T-helper 17 cell (primary cell): ENCODE measurements at places on chromosomes 2 and 18.

DNA sequence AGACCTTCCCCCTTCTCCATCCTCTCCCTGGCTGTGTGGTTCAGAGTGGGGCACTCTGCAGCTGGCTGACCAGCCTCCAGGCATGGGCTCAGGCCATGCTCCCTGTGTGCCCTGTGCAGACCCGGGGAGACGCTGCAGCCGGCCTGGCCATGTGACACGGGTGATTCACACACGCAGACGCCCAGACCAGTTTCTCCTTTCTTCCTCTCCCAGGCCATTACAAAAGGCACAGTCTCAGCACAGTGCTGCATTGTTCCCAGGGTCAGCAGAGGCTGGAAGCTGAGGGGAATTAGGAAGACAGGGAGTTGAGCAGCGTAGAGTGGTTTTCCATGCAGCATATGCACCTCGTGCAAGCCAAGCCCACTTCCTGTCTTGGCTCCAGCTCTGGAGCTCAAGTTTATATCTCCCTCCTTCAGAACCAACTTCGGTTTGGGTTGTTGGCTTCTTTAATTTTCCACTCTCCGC, 288.5 kb downstream of the TNS1 start:
- DNase-seq, result no peak

DNA sequence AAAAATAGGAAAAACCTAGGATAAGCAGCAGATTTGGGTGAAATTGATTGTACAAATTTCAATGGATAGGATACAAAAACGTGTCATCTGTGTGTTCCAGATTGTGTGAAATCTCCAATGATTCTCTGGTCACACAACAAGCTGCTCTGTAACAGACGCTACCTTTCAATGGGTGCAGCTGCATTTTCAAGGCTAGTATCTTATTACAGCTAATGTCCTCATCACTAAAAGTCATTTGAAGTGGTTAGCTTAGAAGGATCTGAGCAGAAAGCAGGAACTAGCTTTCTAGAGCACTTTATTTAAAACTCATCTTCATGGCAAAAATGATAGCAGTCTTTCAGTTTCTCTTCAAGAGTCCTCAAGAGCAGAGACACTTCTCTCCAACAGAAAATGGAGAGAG, 364.6 kb downstream of the LRP1B start:
- DNase-seq, result no peak

- DNase-seq, result no peak
These were observed 49.7 kb downstream of the RDH14 start for GRCh38 chr2:18510775-18511174.

GRCh38 chr2:43070676-43071502, 155.5 kb downstream of the ZFP36L2 start:
- DNase-seq, result no peak

DNA sequence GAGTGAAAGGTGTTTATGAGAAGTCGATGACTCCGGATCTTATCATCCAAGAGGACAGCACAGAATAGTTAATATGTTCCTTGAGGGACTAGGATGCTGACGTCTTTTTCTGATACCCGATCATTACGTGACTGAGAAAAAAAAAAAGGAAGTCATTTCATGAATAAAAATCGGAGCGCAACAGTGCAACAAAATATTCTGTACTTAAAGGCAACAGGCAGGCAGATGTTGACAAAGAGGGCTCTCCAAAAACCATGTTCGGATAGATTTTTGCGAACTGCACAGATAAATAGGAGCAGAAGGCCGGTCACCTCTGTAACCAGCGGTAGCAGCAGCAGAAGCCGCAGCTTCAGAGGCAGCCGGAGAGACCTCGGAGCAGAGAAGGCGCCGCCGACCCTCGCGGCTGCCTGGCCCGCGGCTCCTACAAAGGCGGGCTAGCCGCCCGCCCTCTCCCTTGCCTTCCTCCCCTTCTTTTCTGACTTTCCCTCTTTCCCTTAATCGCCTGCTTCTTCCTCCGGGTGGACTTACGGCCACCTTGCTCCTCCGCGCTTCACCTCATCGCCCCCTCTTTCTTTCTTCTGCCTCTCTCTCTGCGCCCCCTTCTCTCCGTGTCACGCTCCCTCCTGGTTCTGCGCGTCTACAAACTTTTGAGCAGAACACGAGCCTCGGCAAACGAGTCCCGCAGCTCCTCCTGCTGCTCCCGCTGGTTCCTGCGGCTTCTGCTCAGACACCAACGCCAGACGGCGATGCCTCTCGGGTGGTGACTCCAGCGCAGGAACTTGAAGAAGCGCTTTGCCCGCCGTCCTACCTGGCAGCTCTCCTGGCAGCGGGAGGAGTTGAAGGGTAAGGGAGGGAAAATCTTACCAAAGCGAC, at the start of gene ADCYAP1:
Gene ADCYAP1 (plus strand): TSS at position 654 of the 873 bp plus-strand sequence. CDS start 516 bp downstream, outside the sequence.
- DNase-seq, result no peak

DNA sequence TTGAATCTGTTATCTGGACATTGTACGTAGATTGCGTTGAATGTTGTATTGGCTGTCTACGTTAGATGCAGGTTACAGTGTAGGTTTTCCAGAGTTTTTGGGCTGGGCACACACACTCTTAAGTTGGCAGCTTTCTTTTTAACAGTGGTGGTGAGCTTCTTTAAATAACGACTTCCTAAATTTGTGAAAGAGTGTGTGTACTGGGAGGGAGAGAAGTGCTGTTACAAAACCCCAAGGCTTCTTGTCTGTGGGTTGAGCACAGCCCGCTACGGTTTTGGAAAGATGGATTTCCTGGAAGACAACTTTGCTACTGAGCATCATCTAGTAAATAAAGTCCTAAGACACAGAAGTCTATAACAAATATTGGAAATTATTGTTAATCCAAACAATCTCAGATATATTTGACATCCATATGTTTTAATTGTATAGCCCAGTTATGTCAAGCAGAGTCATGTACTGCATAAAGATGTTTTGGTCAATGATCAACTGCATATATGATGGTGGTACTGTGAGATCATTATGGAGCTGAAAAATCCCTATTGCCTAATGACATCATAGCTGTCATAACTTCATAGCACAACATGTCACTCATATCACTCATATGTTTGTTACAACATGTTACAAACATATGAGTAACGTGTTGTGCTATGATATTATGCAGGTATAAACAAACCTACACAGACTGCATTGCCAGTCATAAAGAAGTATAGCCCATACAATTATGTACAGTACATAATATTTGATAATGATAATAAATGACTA, 7.9 kb upstream of the THUMPD2 start:
- DNase-seq, result no peak

GRCh38 chr2:50355891-50356290, 676.0 kb downstream of the NRXN1 start:
- DNase-seq, result no peak

GRCh38 chr18:22563164-22563583, 145.5 kb upstream of the CTAGE1 start:
- no peak for DNase-seq

DNA sequence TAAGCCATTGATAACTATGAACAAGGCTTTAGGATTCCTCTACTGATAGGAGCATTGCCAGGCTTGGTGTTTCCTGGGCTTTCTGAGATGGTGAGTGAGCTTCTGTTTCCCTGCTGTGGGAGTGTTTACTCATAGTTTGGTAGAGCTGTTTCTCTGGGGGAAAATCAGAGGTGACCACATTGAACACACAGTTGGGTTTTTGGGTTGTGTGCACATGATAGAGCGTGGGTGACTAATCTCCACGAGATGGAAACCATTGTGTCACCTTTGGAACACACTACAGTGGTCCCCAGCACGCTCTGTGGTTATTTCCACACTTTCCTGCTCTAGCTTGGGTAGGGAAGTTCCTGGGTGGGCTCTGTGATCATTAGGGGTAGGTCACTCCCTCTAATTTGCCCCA, 5.4 kb downstream of the IL1R1 start:
- DNase-seq, result no peak

- DNase-seq, result no peak
These were observed 61.4 kb upstream of the DNER start for GRCh38 chr2:229775614-229776313.

GRCh38 chr18:63980896-63981460, 11.1 kb downstream of the SERPINB8 start:
- DNase-seq, result no peak

DNA sequence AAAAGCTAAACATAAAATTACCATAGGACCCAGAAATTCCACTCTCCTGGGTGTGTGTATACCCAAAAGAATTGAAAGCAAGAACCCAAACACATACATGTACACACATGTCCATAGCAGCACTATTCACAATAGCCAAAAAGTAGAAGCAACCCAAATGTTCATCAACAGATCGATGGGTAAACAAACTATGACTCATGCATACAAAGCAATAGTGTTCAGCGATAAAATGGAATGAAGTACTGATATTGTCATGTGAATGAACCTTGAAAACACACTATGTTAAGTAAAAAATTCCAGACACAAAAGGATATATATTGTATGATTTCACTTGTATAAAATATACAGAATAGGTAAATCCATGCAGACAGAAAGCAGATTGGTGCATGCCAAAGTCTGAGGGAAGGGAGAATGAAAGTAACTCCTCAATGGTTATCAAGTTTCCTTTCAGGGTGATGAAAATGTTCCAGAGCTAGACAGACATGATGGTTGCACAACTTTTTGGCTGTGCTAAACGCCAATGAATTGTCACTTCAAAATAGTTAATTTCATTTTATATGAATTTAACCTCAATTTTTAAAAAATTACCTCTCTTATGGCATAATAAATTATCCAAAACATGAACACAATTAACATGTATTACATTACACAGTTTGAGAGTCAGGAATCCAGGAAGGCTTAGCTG, 35.5 kb downstream of the GKN2 start:
- DNase-seq, result no peak

DNA sequence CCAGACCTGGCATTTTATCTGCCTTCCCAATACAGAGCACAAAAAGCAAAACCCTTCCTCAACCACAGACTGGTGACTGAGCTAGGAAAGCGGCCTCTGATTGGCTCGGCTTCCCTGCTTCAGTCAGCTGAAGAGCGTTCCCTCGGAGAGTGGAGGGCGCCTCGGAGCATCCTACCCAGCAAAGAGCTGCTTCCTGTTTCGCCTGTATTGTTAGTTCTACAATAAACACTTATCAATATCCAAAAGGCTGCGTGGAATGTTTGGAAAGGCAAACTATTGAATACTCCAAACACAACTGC, 125.0 kb downstream of the CACNB4 start:
- DNase-seq, result no peak

DNA sequence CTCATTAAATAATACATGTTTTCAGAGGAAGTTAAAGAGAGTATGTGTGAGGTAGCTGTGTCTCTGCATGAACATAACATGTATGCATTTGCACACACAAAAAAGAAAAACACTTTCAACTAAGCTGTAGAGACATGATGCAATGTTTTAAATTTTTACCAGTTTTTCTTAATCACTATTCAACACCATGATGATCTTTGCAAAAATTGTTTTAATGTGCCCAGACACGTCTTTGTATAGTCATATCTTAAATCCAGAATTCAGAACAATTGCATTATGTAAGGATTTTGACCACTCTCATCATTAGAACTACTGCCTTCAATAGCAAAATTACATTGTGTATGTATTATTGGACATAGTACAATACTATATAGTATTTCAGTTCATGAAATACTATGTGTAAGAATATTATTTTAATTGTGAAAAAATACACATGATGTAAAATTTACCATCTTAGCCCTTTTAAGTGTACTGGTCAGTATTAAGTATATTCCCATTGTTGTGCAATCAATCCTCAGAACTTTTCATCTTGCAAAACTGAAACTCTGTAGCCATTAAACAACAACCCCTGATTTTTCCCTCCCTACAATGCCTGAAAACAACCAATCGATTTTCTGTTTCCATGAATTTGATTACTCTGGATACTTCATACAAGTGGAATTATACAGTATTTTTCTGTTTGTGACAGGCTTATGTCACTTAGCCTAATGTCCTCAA, 104.5 kb upstream of the ACVR2A start:
- no peak for DNase-seq

GRCh38 chr2:43074592-43075053, 151.8 kb downstream of the ZFP36L2 start:
- no peak for DNase-seq

DNA sequence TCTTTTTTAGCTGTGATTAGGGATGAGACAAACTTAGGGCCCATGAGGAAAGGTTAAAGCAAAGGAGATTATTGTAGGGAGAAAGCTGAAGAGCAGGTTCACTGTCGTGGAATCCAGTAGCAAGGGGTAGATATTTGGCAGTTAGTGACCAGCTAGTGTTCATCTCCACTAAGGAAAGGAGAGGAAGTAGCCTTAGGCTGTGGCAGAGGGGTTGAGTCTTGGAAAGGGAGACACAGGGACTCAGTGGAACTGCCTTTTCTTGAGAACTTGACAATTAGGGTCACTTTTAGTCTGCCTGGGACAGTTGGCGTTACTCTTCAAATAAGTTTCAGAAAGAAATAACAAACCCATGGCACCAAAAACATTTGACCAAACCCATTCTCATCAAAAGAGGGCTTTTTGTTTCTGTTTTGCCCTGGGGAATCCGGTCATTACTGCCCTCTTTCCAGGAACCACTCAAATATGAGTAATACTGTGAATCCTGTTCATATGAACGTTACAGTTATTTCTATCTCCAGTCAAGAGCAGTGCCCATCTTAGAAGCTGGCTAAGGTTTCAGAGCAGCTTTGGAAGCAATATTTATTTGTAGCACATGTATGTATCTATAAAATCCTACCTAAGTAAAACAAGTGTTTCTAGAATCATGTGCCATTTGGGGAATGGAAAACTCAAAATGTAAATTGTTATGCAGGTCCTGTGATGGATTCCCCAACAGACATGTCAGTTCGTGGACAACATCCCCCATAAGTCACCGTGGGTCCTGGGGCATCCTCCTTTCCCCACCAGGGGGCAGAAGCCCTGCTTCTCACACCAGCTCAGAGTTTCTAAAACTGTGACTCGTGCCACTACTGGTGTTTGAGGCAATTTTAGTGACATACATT, 77.3 kb upstream of the PHLPP1 start:
- DNase-seq, result peak; percentile 14

DNA sequence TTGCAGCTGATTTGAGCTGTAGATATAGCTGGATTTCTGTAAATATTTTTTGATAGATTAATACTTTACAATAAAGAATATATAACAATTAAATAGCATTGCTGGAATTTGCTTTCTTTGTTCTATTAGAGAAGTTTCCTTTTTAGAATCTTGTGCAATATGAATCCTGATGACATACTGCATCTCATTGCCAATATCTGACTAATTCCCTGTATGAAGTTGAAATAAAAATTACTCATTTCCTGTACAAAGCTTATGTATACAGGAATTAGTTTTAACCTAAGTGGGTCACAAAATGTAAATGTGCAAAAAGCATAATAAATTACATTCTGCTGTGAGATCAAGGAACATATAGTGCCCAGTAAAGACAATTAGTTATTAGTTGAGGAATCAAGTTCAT, 72.8 kb upstream of the TMEFF2 start:
- DNase-seq, result no peak

GRCh38 chr2:168433527-168433926, 22.5 kb upstream of the CERS6 start:
- no peak for DNase-seq
